Tibial nerve (tissue), 4 donors: ENCODE measurements at places on chromosomes 12 and 14.

DNA sequence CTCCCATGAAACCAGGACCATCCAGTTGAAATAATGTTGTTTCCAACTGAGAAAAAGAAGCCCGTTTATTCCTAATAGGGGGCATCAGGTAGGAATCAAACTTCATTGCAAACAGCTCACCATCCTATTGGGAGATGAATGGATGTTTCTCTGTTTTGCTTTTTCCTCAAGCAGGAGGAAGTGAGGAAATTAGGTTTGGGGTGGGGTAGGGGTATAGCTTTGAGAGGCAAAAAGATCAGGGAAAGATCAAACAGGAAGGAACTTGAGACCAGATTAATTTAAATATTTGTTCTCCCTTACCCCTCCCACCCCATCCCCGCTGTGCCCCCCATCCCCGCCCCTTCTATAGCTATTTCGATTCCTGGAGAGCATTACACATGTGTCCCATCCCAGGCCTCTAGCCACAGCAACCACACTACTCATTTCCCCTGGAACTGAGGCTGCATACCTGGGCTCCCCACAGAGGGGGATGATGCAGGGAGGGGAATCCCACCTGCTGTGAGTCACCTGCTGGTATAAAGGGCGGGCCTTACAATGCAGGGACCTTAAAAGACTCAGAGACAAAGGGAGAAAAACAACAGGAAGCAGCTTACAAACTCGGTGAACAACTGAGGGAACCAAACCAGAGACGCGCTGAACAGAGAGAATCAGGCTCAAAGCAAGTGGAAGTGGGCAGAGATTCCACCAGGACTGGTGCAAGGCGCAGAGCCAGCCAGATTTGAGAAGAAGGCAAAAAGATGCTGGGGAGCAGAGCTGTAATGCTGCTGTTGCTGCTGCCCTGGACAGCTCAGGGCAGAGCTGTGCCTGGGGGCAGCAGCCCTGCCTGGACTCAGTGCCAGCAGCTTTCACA, at the start of gene IL23A:
TSS of gene IL23A (plus strand) at position 577 of the 850 bp plus-strand sequence. CDS start at position 738, 161 bp downstream.
- no peak for DNase-seq

GRCh38 chr14:69720912-69721311, 46.0 kb upstream of the SRSF5 start:
- no peak for DNase-seq

- no peak for DNase-seq
Measured at GRCh38 chr14:101350691-101351090, 210.6 kb upstream of the DIO3 start.

- no peak for DNase-seq
Measured at GRCh38 chr12:52975204-52975603, 26.3 kb downstream of the KRT18 start.

DNA sequence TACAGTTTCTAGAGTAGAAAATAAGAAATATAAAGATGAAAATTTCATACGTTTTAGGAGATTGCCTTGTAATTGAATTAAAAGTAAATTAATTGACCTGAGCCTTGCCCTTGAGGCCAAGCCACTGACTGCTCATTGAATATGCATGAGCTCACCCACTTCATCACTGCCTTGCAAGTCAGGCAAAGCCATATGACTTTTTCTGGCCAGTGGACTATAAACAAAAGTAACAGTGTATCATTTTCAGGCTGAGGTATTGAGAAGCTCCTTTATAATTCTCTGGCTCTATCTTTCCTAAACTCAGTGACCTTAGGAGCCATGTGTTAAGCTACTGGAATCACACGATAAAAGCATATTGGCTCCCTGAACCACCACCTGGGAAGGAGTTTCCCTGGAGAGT, 369.3 kb downstream of the NUAK1 start:
- no peak for DNase-seq

DNA sequence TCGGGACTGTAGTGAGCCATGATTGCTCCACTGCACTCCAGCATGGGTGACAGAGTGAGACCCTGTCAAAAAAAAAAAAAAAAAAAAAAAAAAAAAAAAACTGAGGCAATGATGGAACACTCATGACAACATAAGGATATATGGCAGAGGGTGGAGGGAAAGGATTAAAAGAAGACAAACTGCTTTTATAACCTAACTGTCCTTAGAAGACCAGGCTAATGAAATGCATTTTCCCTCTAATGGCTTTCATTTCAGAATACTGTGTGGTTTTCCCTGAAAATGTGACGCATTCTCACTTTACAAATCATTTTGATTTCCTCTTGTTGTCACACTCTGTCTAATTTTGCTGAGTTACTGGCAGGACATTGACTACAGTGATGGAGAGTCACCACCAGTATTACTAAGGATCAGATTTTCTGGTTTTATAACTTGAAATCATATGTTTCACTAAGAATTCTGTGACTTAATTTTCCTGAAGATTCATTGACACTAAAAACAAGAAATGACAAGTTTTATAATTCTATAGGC, 137.6 kb upstream of the SSTR1 start:
- DNase-seq, result no peak

- no peak for DNase-seq
Measured at GRCh38 chr12:115109863-115110262, 425.9 kb upstream of the TBX3 start.

GRCh38 chr12:4112734-4113325, 160.7 kb upstream of the CCND2 start:
- no peak for DNase-seq

DNA sequence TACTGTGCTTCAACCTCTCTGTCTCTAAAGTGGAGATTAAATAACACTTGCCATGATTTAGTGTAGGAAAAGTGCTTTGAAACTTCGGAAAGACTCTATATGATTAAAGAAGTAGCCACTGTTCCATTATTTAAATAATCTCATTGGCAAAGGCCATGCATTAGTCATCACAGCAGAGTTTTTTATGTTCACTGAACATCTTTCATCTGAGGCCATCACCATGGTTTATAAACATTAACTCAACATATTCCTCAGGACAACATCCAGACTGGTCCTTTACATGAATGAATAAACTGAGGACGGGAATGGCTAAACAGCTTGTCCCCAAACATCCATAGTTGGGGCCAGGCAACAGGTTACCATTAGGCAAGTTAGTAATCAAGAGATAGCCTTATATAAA, 124.6 kb upstream of the FRMD6 start:
- no peak for DNase-seq

DNA sequence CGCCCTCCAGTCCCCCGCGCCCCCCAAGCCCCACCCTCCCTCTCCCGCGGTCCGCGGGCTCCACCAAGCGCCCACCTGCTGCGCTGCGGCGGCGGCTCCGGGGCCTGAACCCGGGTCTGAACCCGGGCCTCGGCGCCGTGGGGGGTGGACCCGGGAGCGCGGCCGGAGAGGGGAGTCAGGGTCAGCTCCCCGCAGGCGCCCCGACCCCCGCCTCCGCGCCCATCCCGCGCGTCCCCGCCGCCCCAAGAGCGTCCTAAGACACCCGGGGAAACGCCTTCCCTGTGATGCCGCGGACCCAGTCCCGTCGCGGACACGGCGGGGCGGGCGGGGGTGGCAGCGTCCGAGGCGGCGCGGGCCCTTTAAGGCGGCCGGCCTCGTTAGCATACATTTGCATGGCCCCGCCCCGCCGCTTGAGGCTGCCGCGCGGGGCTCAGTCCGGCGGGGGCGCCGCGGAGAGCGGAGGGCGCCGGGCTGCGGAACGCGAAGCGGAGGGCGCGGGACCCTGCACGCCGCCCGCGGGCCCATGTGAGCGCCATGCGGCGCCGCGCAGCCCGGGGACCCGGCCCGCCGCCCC, at the start of gene MMP17:
TSS of gene MMP17 (plus strand) at position 433 of the 574 bp plus-strand sequence. CDS start at position 535, 102 bp downstream.
- DNase-seq, result peak; percentile 43

DNA sequence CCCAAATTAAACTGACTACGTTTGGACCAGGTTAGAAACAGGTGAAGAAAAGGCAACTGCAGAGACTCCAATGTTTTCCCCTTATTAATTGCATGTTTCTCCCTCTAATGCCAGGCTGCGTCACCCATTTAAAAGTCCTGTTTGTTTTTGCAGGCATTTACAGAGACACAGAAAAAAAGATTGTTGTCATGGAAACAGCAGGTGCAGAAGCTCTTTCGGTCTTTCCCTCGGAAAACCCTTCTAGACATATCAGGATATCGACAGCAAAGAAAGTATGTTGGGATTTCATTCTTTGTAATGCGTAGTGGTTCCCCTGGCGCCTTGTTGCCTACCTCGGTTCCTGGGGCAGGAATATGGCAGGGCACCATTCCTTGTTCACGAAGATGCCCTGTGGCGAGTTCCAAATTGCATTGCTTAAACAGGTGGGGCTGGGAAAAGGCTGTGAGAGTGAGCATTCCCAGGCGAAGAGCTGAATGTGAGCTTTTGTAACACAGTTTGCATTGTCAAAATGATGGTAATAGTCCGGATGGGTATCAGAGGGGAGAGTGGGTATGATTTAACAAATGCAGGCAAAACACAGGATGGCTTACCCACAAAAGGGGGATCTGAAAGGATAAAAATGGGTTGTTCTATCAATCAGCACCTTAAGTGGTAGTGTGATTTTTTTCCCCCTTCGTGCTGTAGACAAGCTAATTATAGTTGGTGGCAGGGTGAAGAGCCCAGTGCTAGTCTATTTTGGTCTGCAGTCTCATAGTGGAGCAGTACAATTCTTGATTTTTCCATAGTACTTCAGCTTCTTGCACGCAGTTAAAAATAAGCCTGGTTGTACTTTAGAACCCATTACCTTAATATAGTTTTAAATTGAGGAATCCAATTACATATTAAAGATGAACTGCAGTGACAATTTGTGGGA, 132.4 kb downstream of the GCH1 start:
- no peak for DNase-seq

DNA sequence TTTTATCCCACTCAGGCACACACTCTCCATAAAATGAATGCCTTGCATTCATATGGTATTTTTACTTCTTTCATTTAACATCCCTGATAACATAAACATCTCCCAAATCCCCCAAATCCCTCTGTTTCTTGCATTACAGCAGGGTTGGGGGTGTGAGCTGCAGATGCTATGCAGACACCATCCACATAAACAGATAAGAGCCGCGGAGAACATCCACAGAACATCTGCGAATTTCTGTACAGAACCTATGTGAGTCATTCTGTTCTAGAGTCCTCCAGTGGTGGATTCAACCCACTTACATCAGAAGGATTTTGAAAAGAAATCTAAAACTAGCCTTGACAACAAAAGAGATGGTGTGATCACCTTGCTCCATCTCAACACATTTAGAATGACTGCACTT, 20.3 kb downstream of the FBLN5 start:
- DNase-seq, result no peak

DNA sequence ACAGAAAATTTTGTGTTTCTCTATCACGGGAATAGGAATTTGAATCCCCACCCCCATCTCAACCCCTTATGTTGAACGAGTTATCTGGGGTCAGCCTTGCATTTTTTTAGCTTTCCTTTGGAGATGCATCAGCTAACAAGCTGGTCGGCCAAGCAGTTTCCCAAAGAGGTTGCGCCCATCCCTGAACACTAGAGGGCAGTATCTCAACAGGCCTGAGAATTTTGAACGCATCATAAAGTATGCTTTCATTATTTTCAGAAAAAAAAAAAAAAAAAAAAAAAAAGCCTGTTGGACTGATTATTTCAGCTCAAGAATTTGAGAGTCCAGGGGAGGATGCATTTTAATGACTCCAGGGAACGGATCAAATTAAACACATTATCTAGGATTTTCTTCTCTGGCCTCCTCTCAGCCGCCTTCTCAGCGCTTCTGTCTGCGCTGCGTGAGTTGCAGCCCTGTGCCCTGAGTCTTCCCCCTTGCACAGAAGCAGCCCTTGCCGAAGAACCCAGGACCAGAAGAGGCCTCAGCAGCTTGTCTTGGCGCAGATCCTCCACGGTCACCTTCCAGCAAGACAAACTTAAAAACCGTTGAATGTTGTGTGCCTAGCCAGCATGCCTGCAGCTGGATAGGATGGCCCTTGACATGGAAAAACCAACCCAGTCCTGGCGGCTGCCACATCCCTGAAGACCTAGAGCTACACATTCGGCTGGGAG, 76.6 kb upstream of the GZMB start:
- peak; percentile 45 for DNase-seq

- no peak for DNase-seq
Measured at GRCh38 chr12:64160711-64161060, 61.4 kb downstream of the KICS2 start.

GRCh38 chr12:112812600-112813406, 21.3 kb downstream of the RPH3A start:
- no peak for DNase-seq

GRCh38 chr12:19242581-19242980, 113.0 kb downstream of the PLEKHA5 start:
- no peak for DNase-seq

- peak; percentile 81 for DNase-seq
Measured at GRCh38 chr12:47820631-47821345, 1.1 kb upstream of the HDAC7 start.

DNA sequence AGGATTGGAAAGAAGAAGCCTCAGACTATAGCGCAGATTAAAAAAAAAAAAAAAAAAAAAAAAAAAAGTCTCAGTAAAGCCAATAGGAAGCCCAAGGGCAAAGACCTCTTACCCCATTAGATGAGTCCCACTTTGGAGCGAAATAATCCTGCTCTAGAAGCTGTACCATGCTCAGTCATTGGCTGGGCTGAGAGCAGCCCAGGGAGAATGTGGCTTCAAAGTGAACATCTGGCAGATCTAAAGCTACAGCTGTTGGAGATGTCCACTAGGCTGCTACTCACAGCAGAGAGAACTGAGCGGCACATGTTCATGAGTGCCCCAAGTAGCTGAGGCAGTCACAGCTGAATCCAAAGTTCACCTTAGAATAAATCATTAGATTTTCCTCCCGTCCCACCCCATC, 560.9 kb downstream of the MED13L start:
- DNase-seq, result no peak

GRCh38 chr12:98296462-98297079, 218.8 kb upstream of the TMPO start:
- DNase-seq, result no peak

DNA sequence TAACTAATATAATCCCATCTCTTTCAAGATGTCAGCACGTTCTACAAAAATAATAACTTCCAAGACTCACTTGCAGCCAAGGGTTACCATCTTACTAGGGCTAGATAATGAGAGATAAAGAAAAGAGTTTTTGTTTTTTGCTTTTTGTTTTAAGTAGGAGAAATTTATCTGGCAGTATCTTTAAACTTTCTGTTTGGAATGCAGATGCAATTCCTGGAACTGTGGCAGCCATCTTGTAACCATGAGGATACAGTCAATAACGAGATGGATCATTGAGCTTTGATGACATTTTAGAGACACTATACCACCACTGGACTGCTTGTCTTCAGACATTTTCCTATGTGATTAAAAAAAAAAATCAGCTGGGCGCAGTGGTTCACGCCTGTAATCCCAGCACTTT, 171.2 kb upstream of the ARID2 start:
- no peak for DNase-seq

- no peak for DNase-seq
Measured at GRCh38 chr12:109952160-109952858, 43.9 kb downstream of the GIT2 start.

DNA sequence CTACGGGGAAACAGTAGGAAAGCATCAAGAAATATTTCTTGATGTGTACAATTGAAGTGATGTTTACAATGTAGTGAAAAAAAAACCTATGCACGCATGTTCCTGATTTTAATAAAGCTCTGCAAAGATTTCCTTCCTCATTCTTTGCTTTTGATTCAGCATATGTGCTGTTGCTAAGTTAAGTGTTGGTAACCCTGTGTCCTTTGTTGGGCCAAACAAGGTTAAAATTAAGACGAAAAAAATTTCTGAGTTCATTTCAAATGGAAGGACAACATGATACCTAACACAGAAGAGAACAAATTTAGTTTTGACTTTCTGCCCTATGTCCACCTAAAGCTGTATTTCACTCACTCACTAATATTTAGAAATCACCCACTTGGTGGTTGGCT, 62.8 kb downstream of the PPP2R5C start:
- DNase-seq, result no peak

GRCh38 chr14:92516966-92517506, 3.5 kb downstream of the RIN3 start:
- DNase-seq, result no peak
